ENCODE measurements at places on chromosomes 16 and 17. TPM values are rescaled to one million over a fixed set of nuclear protein-coding genes. Genes with fewer than 3 reads are reported as not detected.
A peak's percentile ranks its signal among the peaks of the same experiment; 100 is the strongest.

CCL3 gene
- polyA plus RNA-seq = 36.8 TPM

DNA sequence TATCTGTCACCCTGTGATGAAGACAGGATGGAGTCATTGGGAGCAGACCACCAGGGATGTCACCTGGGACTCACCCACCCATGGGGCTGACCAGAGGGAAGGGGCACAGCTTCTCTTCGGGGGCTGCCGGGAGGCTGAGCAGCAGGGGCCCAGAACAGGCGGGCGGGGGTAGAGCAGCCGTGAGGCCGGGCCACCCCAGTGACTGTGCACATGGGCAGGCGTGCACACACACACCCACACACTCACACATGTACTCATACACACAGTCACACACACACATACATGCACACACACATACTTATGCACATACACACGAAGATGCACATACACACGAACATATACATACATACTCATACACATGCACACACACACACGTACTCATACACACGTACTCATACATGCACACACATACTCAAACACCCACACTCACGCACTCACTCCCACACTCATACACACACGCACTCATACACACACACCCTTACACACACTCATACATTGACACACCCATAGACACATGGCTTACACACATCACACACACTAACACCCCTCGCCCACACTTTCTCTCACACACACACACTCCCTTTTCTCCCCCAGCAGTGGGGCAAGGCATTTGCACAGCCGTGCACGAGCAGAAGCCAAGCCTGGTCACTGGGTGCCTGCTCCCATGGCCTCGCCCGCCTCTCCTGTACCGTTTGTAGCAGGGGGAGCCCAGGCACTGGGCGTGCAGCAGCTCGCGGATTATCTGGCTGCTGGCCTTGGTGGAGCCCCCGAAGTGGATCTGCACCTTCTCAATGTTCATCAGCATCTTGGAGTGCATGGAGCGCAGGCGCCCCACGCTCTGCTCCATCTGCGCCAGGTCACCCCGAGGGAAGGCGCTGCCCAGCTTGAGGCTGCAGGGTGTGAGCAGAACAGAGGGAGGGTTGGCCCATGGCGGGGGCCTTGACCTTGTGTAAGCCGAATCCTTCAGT, 12.4 kb downstream of the UBALD2 start:
- peaks cover 53% of the 10 kb centered on the region for H3K4me1 ChIP-seq
- H3K36me3 ChIP-seq = no peaks in the 10 kb centered on the region
- no peak overlapping the region for H3K4me3 ChIP-seq
- no peaks in the 10 kb centered on the region for H3K27me3 ChIP-seq

TEX19 gene
- not detected for polyA plus RNA-seq

TBC1D28 gene
- not detected for polyA plus RNA-seq

CTRL gene
- polyA plus RNA-seq = 0.96 TPM

NLRC3 gene
- 7.9 TPM for polyA plus RNA-seq

- H3K27ac ChIP-seq = no peak overlapping the region
- DNase-seq = no peak
- no peak overlapping the region for H3K4me3 ChIP-seq
These were observed 10.6 kb downstream of the RHBDL3 start for GRCh38 chr17:32276171-32276601.

GRCh38 chr17:66987059-66987616, 22.6 kb downstream of the CACNG4 start:
- no peaks in the 10 kb centered on the region for H3K36me3 ChIP-seq
- no peak overlapping the region for H3K27ac ChIP-seq
- DNase-seq = no peak

GRCh38 chr16:13645601-13646245, 274.2 kb upstream of the ERCC4 start:
- no peak for DNase-seq
- no peaks in the 10 kb centered on the region for H3K4me1 ChIP-seq
- no peak overlapping the region for H3K27ac ChIP-seq
- H3K27me3 ChIP-seq = peaks cover 4% of the 10 kb centered on the region

EVPLL gene
- not detected for polyA plus RNA-seq

C16orf46 gene
- polyA plus RNA-seq = 0.25 TPM

ASB16 gene
- 0.41 TPM for polyA plus RNA-seq

- DNase-seq = no peak
- H3K4me1 ChIP-seq = peaks cover 9% of the 10 kb centered on the region
- no peak overlapping the region for H3K4me3 ChIP-seq
These were observed 9.8 kb upstream of the CMTM3 start for GRCh38 chr16:66594739-66595138.

FBXW10 gene
- not detected for polyA plus RNA-seq

DNA sequence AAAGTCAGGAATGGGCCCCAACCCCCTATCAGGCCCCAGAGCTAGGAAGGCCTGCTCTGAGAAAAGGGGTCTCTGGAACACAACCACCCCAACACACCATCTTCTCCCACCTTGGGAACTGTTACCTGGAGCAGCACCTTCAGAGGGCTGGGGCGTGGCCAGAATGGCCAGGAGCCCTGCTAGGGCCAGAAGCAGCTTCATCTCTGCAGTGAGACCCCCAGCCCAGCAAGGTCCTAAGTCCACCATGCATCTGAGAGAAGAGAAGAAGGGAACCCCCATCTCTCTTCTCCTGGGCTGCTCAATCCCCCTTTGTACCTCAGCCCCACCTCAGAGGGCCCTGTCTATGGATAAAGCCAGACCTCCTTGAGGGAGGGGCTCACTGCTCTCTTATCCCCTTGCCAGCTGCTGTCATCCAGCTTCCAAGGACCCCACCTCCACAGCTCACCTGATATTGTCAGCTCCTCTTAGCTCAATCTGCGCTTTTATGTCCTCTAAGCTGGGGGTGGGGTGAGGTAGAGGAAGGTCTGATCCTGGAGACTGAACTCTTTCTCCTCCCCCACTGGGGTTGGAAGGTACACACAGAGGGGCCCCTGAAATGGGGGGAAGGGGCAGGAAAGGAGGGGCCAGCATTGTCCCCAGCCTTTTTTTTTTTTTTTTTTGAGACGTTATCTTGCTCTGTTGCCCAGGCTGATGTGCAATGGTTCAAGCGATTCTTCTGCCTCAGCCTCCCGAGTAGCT, at the start of gene MPO:
TSS of gene MPO (minus strand) at position 456 of the 738 bp plus-strand sequence. CDS start at position 279, 177 bp downstream.
- H3K4me1 ChIP-seq = peaks cover 7% of the 10 kb centered on the region
- H3K27me3 ChIP-seq = peaks cover 59% of the 10 kb centered on the region
- H3K36me3 ChIP-seq = no peaks in the 10 kb centered on the region

KRTAP4-9 gene
- polyA plus RNA-seq = not detected

GRCh38 chr17:82314727-82315605, 2.4 kb downstream of the CD7 start:
- peak overlapping the region; percentile 43 for H3K4me3 ChIP-seq
- no peak for DNase-seq
- H3K27me3 ChIP-seq = peaks cover 42% of the 10 kb centered on the region
- H3K4me1 ChIP-seq = peaks cover 20% of the 10 kb centered on the region
- H3K27ac ChIP-seq = no peak overlapping the region

DNA sequence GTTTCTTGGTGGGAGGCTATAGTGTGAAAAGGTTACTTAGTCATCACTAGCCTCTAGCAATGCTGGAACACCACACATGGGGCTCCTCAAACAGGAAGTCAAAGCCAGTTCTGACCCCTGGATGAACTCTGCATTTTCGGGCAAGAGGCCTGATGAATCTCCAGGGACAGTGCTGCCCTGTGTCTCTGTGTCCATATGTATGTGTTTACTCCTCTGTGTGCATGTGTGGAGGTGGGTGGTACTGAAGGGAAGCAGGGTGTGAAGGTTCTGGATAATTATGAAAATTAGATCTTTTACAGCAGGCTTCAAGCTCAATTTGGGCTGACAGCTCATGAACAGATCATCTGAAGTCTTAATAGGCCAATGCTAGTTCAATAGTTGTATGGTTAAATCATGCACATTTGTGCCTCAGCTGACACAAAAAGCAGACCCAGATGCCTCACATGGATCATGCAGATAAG, 133.6 kb downstream of the SNX11 start:
- H3K36me3 ChIP-seq = peaks cover 8% of the 10 kb centered on the region
- DNase-seq = no peak
- no peak overlapping the region for H3K4me3 ChIP-seq
- H3K4me1 ChIP-seq = peaks cover 27% of the 10 kb centered on the region

- DNase-seq = no peak
- peaks cover 16% of the 10 kb centered on the region for H3K4me1 ChIP-seq
- no peak overlapping the region for H3K27ac ChIP-seq
- no peak overlapping the region for H3K4me3 ChIP-seq
These were observed 103.9 kb upstream of the SEC14L1 start for GRCh38 chr17:77036841-77037381.

DNA sequence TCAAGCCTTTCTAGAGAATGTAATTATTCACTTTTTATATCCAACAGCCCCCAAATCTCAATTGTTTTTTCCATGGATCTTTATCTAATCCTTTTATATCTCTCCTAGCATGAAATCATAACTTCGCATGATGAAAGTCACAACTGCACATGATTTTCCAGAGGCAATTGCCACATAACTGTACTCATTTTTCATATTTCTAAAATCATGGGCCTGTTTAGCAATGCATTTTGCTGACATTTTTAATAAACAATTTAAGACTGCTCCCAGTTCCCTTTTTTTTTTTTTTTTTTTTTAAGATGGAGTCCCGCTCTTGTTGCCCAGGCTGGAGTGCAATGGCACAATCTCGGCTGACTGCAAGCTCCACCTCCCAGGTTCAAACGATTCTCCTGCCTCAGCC, 83.5 kb downstream of the VMP1 start:
- peaks cover 15% of the 10 kb centered on the region for H3K4me1 ChIP-seq
- DNase-seq = no peak
- H3K27ac ChIP-seq = no peak overlapping the region
- no peaks in the 10 kb centered on the region for H3K36me3 ChIP-seq

- H3K27ac ChIP-seq = no peak overlapping the region
- no peak overlapping the region for H3K4me3 ChIP-seq
- no peaks in the 10 kb centered on the region for H3K27me3 ChIP-seq
- DNase-seq = no peak
- H3K4me1 ChIP-seq = peaks cover 4% of the 10 kb centered on the region
These were observed 21.7 kb downstream of the LRRC75A start for GRCh38 chr17:16470265-16470664.

- H3K36me3 ChIP-seq = no peaks in the 10 kb centered on the region
- DNase-seq = no peak
- peak overlapping the region; percentile 18 for H3K27ac ChIP-seq
- peaks cover 5% of the 10 kb centered on the region for H3K4me1 ChIP-seq
- no peak overlapping the region for H3K4me3 ChIP-seq
These were observed 35.5 kb downstream of the C16orf78 start for GRCh38 chr16:49409121-49409520.

CACNB1 gene
- polyA plus RNA-seq = not detected

DNA sequence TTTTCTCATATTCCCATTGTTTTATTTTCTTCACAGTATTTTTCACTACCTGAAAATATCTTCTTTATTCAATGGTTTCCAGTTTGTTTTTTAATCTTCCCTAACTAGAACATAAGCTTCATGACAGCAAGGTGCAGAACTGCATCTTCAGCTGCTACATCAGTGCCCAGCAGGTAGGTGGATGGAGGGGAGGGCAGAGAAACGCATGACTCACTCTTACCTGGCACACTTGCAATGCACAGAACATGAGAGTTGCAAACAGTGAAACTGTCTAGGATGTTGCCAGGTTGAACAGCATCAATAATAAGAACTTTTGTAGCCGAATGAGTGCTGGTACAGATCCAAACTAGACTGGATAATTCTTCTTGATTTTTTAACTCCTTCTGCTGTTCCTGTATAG, 127.1 kb downstream of the SPAG9 start:
- peaks cover 31% of the 10 kb centered on the region for H3K36me3 ChIP-seq
- H3K27me3 ChIP-seq = no peaks in the 10 kb centered on the region
- H3K4me3 ChIP-seq = no peak overlapping the region
- H3K27ac ChIP-seq = peak overlapping the region; percentile 5
- no peak for DNase-seq

CYBC1 gene
- 307 TPM for polyA plus RNA-seq

CD300E gene
- 0.69 TPM for polyA plus RNA-seq

NOXO1 gene
- not detected for polyA plus RNA-seq

- H3K4me3 ChIP-seq = peak overlapping the region; percentile 95
- DNase-seq = no peak
These were observed 1.3 kb downstream of the C17orf58 start for GRCh38 chr17:67994817-67995569.

DNA sequence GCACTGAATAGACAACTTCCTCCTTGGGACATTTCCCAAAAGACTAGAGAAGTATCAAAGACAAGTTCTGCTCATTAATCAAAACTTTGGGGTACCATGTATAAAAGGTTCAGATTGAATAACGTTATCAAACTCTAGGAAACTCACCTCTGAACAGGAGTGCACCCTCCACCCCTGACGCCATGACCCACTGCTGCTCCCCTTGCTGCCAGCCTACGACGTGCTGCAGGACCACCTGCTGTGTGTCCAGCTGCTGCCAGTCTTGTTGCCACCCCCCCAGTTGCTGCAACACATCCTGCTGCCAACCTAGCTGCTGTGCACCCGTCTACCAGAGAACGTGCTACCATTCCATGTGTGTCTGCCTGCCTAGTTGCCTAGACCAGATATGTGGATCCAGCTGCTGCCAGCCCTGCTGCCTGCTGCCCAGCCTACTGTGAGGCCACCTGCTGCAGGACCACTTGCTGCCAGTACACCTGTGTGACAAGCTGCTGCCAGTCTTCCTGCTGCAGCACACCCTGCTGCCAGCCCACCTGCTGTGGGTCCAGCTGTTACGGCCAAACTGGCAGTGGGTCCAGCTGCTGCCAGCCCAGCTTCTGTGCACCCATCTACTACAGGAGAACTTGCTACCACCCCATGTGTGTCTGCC, 13.8 kb upstream of the KRTAP9-2 start:
- H3K4me1 ChIP-seq = no peaks in the 10 kb centered on the region
- DNase-seq = no peak
- peaks cover 15% of the 10 kb centered on the region for H3K36me3 ChIP-seq
- peaks cover 30% of the 10 kb centered on the region for H3K27me3 ChIP-seq

DNA sequence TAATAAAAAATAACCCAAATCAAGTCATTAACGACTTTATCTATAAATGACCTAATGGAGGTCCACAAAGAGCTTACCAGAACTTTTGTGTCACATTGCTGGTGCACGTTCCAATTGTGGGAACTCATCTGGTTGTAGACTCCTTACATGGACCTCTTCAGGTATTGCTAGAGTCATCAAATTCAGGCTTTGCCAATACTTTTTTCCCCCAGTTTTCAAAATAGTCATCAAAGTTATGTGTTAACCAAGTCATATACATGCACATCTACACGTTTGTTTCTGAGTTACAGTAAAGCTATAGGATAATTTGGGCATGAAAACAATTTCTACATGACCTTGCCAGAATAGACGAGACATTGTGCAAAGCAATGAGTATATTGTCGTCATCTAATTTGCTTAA, 76.2 kb upstream of the ADAMTS18 start:
- no peaks in the 10 kb centered on the region for H3K36me3 ChIP-seq
- peaks cover 14% of the 10 kb centered on the region for H3K27me3 ChIP-seq
- no peaks in the 10 kb centered on the region for H3K4me1 ChIP-seq
- H3K4me3 ChIP-seq = no peak overlapping the region
- no peak for DNase-seq
